ENCODE measurements at places on chromosomes 16 and 17.

DNA sequence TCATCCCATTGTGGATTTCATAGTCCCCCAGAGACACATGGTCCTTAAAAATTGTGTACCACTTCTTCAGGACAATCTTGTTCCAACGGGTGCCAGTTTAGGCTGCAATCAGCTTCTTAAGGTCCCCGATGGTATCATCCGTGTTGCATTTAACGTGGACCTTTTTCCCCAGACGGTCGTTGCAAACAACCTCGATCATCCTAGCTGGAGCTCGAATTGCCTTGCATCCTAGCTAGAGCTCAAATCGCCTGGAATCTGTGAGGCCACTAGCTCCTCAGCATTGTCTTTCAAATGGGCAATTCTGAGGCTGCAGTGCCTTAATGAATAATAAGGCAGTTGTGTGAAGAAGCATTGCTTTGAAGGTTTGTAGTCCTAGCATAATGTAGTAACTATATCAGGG is 37.7 kb upstream of the RHBDL3 start:
- no peak for DNase-seq

DNA sequence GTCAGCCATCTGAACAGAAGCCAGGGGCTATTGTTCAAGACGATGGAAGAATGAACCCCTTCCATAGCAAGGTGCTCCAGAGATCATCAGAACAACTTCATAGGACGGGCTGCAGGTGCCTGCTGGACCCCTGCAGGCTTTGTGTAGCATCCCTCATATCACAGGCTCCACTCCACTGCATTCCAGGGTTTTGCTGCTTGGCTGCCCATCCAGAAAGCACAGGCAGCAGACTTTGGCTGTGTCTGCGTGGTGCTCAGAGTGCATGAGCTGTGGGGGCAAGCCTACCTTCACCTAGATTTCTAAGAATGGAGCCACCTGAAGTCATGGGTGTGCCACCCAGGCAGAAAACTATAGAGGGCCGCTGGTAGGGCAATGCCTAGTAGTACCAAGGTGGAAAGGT is 93.9 kb upstream of the NLRP1 start:
- no peak for DNase-seq

DNA sequence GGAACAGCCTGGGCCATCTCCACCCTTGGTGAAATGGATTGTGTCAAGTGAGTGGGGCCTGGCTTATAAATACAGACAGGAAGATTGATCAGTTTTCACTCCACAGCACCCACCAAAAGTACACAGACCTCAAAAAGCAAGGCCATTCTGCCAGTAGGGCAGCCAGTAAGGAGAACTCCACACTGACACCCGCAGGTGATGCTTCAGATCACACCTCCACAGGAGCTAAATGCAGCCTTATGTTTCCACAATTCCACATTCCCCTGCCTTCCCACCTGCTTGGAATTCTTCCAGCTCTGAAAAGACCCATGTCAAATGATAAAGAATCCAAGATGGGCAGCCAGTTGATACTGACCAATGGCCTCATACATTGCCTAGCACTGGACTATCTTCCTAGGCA is 191.1 kb downstream of the ZFHX3 start:
- DNase-seq, result no peak

DNA sequence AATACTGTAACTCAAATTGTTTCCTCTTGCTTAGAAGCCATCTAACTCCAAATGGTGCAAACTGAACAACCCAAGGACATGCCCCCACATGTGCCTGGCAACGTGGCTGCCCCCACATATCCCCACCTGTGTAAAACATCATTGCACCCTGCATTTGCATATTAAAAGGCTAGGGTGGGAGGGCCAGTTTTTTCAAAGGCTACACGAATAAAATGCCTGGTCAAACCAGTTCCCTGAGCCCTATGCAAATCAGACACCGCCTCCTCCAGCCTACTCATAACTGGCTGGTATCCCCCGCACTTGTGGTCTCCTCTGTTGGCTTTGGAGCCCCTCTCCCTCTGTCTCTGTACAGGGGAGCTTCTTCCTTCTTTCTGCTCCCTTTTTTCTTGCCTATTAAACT is 26.7 kb downstream of the C16orf54 start:
- no peak for DNase-seq
